ENCODE measurements at places on chromosomes 7 and 10. TPM values are rescaled to one million over a fixed set of nuclear protein-coding genes. Genes with fewer than 3 reads are reported as not detected.

GRCh38 chr7:98216941-98217622, 5.8 kb downstream of the BHLHA15 start:
- H3K27ac ChIP-seq: no peak overlapping the region
- H3K36me3 ChIP-seq: no peaks in the 10 kb centered on the region
- H3K4me1 ChIP-seq: no peaks in the 10 kb centered on the region

DNA sequence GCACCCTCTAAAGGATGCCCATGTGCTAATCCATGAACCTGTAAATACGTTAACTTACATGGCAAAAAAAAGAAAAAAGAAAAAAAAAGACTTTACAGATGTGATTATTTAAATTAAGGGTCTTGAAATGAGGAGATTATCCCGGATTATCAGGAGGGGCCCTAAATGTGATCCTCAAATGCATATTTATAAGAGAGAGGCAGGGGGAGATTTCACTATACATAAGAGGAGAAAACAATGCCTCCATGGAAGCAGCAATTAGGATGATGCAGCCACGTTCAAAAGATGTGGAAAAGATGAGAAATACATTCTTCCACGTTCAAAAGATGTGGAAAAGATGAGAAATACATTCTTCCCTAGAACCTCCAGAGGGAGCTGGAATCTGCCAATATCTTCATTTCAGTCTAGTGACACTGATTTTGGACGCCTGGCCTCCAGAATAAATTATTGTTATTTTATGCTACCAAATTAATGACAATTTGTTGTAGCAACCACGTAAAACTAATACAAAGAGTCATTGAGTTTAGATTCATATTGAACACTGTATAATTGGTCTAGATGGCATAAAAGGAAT, 328.4 kb upstream of the GNAI1 start:
- H3K27me3 ChIP-seq: no peaks in the 10 kb centered on the region
- no peak overlapping the region for H3K27ac ChIP-seq
- no peak for DNase-seq
- no peak overlapping the region for H3K4me3 ChIP-seq
- H3K4me1 ChIP-seq: no peaks in the 10 kb centered on the region

DNA sequence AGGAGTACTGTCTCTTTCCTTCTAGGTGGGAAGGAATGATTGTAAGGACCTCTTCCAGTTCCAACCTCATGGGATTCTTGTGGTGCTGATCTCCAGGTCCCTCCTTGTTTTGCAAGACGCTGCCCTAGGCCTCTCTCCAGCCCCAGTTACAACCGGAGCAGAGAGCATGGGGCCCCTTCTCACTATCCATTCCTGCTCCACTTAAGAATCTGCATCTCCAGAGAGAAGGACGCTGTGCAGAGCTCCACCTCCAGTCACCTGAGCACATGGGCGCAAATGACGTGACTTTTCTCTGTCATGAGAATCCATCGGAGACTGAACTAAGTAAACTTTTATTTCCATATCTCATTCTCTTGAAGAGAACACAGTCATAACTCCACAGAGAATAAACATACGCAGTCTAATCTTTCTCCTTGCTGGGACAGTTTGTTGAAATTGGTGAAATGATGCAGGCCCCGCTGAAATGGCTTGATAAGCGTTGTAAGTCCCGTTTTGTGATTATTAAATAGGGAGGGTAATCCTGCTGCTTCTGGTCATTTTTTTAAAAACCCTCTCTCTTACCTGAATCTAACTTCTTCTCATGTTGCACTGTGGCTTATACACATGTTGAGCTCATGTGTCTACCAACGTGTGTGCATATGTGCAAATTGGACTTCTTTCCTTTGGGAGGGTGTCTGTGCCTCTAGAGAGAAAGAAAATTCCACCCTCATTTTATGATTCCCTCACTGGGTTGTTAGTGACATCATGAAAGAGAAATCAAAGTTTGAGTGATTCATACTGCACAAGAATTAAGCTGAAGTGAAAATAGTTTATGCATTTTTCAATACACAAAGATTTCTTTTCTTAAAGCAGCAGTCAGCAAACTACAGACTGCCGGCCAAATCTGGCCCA, 133.2 kb upstream of the TBX20 start:
- H3K27ac ChIP-seq: no peak overlapping the region
- DNase-seq: no peak
- H3K36me3 ChIP-seq: no peaks in the 10 kb centered on the region
- H3K4me3 ChIP-seq: no peak overlapping the region
- no peaks in the 10 kb centered on the region for H3K4me1 ChIP-seq

DNA sequence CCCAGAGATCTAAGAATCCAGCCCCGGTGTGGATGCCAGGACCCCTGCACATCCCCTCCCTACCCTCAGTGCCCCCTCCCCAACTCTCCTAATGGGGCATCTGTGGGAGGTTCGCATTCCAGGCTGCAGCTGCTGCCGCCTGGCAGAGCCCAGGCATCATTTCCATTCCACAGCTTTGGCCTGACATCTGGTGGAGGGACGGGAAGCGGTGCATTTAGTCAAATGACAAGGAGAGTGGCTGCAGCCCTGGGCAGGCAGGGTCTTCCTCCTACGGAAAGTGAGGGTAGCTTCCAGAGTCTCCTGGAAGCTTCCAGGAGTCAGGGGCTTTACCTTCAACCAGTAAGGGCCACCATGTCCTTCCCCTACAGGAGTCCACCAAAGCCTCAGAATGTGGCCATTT, 30.8 kb downstream of the PRLHR start:
- DNase-seq: no peak
- no peak overlapping the region for H3K4me3 ChIP-seq

GRCh38 chr10:112801004-112801403, 149.0 kb upstream of the TCF7L2 start:
- no peaks in the 10 kb centered on the region for H3K27me3 ChIP-seq
- no peak overlapping the region for H3K4me3 ChIP-seq
- H3K4me1 ChIP-seq: no peaks in the 10 kb centered on the region
- H3K36me3 ChIP-seq: no peaks in the 10 kb centered on the region
- no peak for DNase-seq

GRCh38 chr7:141664450-141664849, 37.5 kb downstream of the DENND11 start:
- no peak overlapping the region for H3K4me3 ChIP-seq
- H3K27me3 ChIP-seq: no peaks in the 10 kb centered on the region
- H3K27ac ChIP-seq: no peak overlapping the region
- no peak for DNase-seq
- H3K36me3 ChIP-seq: no peaks in the 10 kb centered on the region
- no peaks in the 10 kb centered on the region for H3K4me1 ChIP-seq

GRCh38 chr7:157299613-157300368, 37.0 kb upstream of the DNAJB6 start:
- H3K4me1 ChIP-seq: no peaks in the 10 kb centered on the region
- H3K4me3 ChIP-seq: peak overlapping the region; percentile 15
- no peaks in the 10 kb centered on the region for H3K36me3 ChIP-seq

DNA sequence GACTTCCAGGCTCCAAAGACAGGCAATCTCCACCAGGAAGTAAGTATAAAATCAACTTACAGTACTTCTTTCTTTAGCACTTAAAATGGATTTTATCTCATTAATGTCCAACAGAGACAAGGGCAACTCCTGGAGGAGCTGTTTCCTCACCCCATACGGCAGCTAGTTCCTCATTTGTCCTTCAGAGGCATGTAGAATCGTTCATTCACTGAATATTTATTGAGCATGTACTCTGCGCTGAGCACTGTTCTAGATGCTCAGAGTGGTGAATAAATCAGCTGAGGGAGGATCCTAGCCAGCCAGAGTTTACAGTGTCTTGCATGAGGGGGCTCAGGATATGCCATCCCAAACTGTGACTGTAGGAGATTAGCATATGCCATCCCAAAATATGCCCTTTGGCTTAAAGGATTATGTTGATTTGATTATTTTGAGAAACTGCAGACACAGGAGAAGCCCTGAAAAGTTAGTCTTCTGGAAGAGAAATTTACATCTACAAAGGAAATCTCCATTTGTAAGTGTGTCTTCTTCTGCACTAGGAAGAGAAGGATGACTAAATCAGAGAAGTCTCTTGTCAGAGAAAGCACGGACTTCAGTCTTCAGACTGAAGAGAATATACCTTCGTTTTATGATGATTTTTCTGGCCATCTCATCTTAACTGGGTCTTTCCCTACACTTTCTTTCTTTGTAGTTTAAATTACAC, 66.9 kb downstream of the BAMBI start:
- no peak overlapping the region for H3K4me3 ChIP-seq
- H3K27ac ChIP-seq: no peak overlapping the region
- no peaks in the 10 kb centered on the region for H3K27me3 ChIP-seq
- no peaks in the 10 kb centered on the region for H3K4me1 ChIP-seq
- DNase-seq: no peak

GRCh38 chr7:136140469-136140868, 163.3 kb upstream of the MTPN start:
- DNase-seq: no peak
- H3K4me3 ChIP-seq: no peak overlapping the region
- no peaks in the 10 kb centered on the region for H3K27me3 ChIP-seq
- no peaks in the 10 kb centered on the region for H3K36me3 ChIP-seq
- H3K4me1 ChIP-seq: no peaks in the 10 kb centered on the region
- H3K27ac ChIP-seq: no peak overlapping the region

- no peaks in the 10 kb centered on the region for H3K27me3 ChIP-seq
- no peaks in the 10 kb centered on the region for H3K4me1 ChIP-seq
- H3K27ac ChIP-seq: no peak overlapping the region
Measured at GRCh38 chr10:13779748-13780147, 193.0 kb downstream of the PRPF18 start.

DNA sequence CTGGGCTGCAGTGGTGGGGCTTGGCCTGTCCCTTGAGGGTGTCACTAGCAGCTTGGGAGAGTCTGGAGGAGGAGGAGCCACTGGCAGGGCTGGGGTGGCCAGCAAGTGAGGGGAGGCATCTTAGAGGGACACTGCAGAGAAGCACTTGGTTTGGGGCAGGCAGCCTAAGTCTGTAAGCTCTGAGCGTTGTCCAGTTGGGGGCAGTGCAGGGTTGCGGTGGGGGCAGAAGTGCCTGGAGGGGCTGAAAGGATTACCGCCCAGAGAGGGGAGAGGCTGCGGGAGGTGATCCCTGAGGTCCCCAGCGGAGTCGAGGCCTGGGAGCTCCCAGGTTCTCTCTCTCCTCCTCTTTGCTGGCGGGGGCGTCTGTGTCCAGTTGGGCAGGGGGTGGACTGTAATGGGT, 7.4 kb downstream of the ADCYAP1R1 start:
- H3K4me3 ChIP-seq: no peak overlapping the region
- H3K36me3 ChIP-seq: no peaks in the 10 kb centered on the region
- no peaks in the 10 kb centered on the region for H3K4me1 ChIP-seq
- no peak for DNase-seq

GRCh38 chr10:92990615-92991014, 70.0 kb upstream of the CYP26C1 start:
- no peaks in the 10 kb centered on the region for H3K36me3 ChIP-seq
- H3K4me1 ChIP-seq: no peaks in the 10 kb centered on the region
- H3K27me3 ChIP-seq: no peaks in the 10 kb centered on the region
- DNase-seq: no peak

Gene CELF2
- total RNA-seq: 27.8 TPM

Gene GGCT
- 17.8 TPM for total RNA-seq

DNA sequence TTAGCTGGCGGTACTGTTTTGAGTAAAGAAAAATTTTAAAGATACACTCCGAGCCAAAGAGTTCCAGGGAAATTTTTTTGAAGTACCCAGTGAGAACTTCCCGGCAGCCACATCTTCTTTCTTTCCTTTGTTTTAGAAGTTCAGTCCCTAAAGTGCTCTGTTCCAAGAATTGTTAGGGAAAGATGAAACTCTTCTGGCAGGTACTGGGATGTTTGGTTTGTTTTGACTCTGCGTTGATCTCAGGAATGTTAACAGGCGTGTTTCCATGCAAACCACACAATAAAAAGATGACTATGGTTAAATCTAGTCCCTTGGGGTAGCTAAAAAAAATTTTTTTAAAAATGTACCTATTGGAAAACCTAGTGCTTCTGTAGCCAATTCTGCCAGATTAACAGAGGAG, 224.7 kb upstream of the PHYHIPL start:
- DNase-seq: no peak
- H3K36me3 ChIP-seq: no peaks in the 10 kb centered on the region
- H3K27ac ChIP-seq: no peak overlapping the region
- H3K27me3 ChIP-seq: no peaks in the 10 kb centered on the region

Gene CACNB2
- 4.8 TPM for total RNA-seq

- H3K27me3 ChIP-seq: no peaks in the 10 kb centered on the region
- peak; percentile 62 for DNase-seq
- H3K27ac ChIP-seq: no peak overlapping the region
Measured at GRCh38 chr10:13717936-13718772, 131.4 kb downstream of the PRPF18 start.

GRCh38 chr10:6665847-6666246, 85.8 kb upstream of the PRKCQ start:
- H3K4me1 ChIP-seq: no peaks in the 10 kb centered on the region
- DNase-seq: no peak
- H3K27ac ChIP-seq: no peak overlapping the region
- no peaks in the 10 kb centered on the region for H3K36me3 ChIP-seq
- H3K4me3 ChIP-seq: no peak overlapping the region
- no peaks in the 10 kb centered on the region for H3K27me3 ChIP-seq

DNA sequence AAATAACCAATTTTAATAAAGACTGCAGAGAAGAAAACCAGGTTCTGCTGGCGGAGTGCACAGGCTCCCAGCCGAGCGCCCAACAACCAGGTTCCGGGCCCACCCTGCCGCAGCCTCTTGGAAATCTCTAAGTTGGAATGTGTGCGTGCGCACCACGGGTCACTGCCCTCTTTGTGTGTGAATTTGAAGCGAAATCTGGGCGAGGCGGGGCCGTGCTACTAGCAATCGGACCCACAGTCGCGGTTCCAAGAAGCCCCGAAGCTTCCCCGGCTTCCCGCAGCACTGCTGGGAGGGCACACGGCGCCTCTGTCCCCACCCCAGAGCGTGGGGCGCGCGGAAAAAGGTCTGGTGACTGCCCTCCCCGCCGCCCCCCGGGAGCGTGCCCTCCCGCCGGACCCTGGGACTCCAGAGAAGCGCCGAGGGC, 666 bp upstream of the MAP3K8 start:
- DNase-seq: peak; percentile 79
- H3K36me3 ChIP-seq: no peaks in the 10 kb centered on the region
- H3K4me3 ChIP-seq: peak overlapping the region; percentile 75
- H3K27me3 ChIP-seq: no peaks in the 10 kb centered on the region
- peak overlapping the region; percentile 92 for H3K27ac ChIP-seq
